ENCODE measurements at places on chromosomes 16 and 17.
A peak's percentile ranks its signal among the peaks of the same experiment; 100 is the strongest.

GRCh38 chr17:65085397-65085796 is 28.9 kb upstream of the GNA13 start:
- DNase-seq = no peak
- H3K36me3 ChIP-seq = no peaks in the 10 kb centered on the region
- H3K27ac ChIP-seq = no peak overlapping the region
- H3K4me1 ChIP-seq = no peaks in the 10 kb centered on the region
- H3K27me3 ChIP-seq = no peaks in the 10 kb centered on the region

DNA sequence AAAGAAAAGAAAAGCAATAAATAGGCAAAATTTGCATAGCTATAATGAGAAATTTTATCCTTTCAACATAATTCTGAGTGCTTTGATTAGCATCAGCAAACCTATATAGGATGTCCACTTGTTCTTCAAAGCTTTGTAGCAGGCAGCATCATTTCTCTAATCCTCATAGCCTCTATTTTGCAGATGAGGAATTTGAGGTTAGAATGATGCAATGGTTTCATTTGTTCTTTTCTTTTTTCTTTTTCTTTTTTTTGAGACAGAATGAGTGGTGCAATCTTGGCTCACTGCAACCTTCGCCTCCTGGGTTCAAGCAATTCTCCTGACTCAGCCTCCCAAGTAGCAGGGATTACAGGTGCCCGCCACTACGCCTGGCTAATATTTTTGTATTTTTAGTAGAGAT is 594.4 kb downstream of the TOX3 start:
- no peaks in the 10 kb centered on the region for H3K4me1 ChIP-seq
- DNase-seq = no peak
- no peak overlapping the region for H3K4me3 ChIP-seq
- no peaks in the 10 kb centered on the region for H3K36me3 ChIP-seq

GRCh38 chr17:76681222-76682137 is 29.3 kb downstream of the MXRA7 start:
- H3K4me3 ChIP-seq = no peak overlapping the region
- no peak overlapping the region for H3K27ac ChIP-seq
- DNase-seq = peak; percentile 76
- no peaks in the 10 kb centered on the region for H3K27me3 ChIP-seq
- H3K36me3 ChIP-seq = no peaks in the 10 kb centered on the region

DNA sequence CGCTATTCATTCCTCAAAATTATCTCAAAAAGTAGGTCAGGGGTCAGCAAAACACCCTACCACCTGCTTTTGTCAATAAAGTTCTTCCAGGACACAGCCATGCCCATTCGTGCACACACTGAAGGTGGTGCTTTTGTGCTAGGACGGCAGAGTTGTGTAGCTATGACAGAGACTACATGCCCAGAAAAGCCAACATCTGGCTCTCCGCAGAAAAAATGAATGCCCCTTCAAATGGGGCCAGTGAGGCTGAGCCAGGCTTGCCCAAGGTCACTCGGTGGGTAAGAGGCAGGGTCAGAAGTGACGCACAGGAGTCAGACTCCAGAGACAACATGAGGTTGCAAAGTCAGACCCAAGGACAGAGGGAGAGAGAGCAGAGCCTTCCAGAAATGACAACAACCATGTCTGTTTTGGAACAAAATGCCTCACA is 200.1 kb downstream of the XYLT1 start:
- peaks cover 14% of the 10 kb centered on the region for H3K4me1 ChIP-seq
- peak; percentile 57 for DNase-seq
- no peaks in the 10 kb centered on the region for H3K27me3 ChIP-seq
- no peaks in the 10 kb centered on the region for H3K36me3 ChIP-seq
- H3K27ac ChIP-seq = peak overlapping the region; percentile 65
- H3K4me3 ChIP-seq = no peak overlapping the region

- no peak overlapping the region for H3K4me3 ChIP-seq
- no peaks in the 10 kb centered on the region for H3K4me1 ChIP-seq
- H3K27ac ChIP-seq = no peak overlapping the region
- H3K36me3 ChIP-seq = peaks cover 19% of the 10 kb centered on the region
- H3K27me3 ChIP-seq = no peaks in the 10 kb centered on the region
These were observed 329 bp upstream of the NLE1 start for GRCh38 chr17:35142467-35142796.

DNA sequence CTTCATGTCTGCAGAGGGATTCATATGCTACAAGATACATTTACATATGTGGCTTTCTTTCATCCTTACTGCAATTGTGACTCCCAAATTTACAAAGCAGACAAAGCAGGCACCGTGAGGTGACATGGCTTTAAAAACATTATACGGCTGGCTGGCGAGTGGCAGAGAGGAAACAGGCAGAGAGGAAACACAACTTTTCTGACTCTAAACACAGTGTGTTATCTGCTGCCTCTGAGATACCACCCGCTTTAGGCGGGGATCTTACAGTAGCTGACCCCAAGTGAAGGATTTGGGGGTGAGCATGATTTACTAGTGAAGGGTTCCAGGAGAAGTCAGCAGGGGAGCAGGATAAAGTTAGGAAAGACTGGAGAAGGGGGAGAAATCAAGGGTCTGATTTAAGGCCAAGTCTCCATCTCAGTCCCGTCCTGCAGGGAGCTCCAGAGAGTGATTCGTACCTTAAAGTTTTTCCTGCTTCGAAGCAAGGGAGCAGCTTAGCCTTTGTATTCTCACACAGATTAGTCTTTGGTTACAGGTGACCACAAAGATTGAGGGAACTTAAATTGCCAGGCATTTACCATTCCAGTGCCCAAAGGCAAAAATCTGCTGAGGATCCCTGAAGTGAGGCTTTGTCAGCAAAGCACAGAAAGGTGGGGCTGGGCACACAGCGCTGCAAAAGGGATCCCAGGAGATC is 355.0 kb downstream of the GRIN2A start:
- no peaks in the 10 kb centered on the region for H3K36me3 ChIP-seq
- no peaks in the 10 kb centered on the region for H3K4me1 ChIP-seq
- H3K4me3 ChIP-seq = no peak overlapping the region
- no peak overlapping the region for H3K27ac ChIP-seq
- no peak for DNase-seq
- H3K27me3 ChIP-seq = no peaks in the 10 kb centered on the region

GRCh38 chr17:64382061-64382583 is 8.5 kb downstream of the PECAM1 start:
- no peak overlapping the region for H3K4me3 ChIP-seq
- no peaks in the 10 kb centered on the region for H3K36me3 ChIP-seq
- DNase-seq = no peak

GRCh38 chr16:68273896-68274295 is 9.6 kb downstream of the SLC7A6 start:
- H3K4me3 ChIP-seq = no peak overlapping the region
- no peak for DNase-seq
- H3K36me3 ChIP-seq = peaks cover 3% of the 10 kb centered on the region
- H3K4me1 ChIP-seq = peaks cover 25% of the 10 kb centered on the region
- no peak overlapping the region for H3K27ac ChIP-seq
- no peaks in the 10 kb centered on the region for H3K27me3 ChIP-seq

DNA sequence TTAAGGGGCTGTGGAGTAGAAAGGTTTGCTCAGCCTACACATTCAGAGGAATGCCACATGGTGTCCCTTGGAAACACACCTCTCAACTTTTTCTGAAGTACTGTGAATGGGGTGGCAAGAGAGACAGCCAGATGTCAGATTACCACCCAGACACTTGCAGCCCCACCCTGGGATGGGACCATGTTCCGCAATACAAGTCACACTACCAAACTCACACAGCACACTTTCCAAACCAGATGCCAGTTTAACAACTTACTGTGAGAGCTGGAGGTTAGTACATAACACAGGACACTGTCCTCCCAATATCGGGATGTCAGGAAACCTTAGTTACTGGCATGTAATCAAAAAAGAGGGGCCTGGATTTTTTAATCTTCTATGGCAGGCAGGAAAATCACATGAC is 7.9 kb downstream of the USP7 start:
- H3K27ac ChIP-seq = no peak overlapping the region
- no peaks in the 10 kb centered on the region for H3K27me3 ChIP-seq
- H3K4me1 ChIP-seq = peaks cover 21% of the 10 kb centered on the region
- no peak for DNase-seq

DNA sequence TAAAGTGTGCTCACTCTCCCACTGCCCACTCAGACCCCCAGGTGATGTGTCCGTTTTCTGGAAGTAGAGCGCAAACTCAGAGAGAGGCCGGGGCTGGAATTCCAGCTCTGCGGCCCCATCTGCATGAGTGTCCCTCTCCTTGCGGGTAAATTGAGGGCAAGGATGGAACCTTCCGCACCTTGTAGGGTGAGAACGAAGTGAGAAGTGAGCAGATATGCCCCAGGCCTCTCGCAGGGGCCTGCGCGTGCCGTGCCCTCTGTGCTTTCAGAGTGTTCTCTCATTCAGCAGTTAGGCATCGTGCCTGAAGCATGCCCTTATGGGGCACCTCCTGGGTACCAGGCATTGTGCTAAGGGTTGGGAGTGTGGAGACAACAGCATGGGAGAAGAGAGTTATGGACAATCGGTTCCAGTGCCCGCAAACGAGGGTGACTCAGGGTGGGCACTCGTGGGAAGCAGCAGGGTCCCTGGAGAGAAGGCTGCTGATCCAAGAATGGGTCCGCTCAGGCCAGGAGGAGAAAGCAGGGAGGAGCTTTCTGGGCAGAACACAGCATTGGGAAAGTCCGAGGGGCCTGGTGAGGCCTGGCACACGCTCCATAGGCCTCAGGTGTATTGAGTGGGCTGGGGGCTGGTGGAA is 23.8 kb downstream of the CMIP start:
- H3K36me3 ChIP-seq = no peaks in the 10 kb centered on the region
- H3K4me1 ChIP-seq = peaks cover 13% of the 10 kb centered on the region
- no peak for DNase-seq
- H3K27ac ChIP-seq = no peak overlapping the region
- H3K4me3 ChIP-seq = no peak overlapping the region
